ENCODE measurements at places on chromosomes 3 and 15.

DNA sequence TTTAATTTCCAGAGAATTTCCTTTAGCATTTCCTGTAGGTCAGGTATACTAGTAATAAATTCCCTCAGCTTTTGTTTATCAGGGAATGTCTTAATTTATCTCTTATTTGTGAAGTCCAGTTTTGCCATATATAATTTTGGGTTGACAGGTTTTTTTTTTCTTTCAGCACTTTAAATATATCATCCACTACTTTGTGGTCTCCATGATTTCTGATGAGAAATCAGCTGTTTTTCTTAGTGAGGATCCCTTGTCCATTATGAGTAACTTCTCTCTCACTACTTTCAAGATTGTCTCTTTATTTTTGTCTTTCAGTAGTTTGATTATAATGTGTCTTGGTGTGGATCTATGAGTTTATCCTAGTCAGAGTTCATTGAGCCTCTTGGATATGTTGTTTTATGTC is 105.7 kb downstream of the LRRC49 start:
- DNase-seq: no peak

- DNase-seq: no peak
These were observed 128.4 kb upstream of the SETMAR start for GRCh38 chr3:4174791-4175190.

DNA sequence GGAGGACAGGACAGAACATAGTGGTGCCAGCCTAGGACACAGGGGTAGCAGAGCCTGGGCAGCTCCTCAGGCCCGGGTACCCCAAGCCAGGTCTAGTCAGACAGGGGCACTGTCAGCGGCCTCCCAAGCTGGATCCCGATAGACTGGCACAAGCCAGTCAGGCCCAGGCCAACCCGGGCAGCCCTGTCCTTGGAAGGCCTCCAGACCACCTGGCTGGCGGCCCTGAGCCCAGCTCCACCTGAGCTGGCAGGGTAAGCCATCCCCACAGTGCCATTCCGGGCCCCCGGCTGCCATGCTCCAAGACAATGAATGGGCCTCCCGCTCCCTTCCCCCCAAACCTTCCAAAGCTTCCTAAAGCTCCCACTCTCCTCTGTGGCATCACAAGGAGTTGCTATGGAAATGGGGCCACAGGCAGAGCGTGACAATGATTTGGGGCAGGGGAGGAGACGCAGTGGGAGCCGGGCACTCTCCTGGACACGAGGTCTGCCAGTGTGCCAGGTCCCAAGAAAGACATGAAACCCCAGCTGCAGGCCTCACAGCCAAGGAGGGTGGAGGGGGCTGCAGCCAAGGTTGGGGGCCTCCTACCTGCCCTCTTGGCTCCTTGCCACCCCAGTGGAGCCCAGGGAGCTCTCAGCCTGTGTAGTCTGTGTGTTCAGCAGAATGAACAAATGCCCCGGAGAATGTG is 165.6 kb upstream of the LINGO1 start:
- no peak for DNase-seq

- DNase-seq: no peak
These were observed 27.7 kb downstream of the ACKR4 start for GRCh38 chr3:132624790-132625189.

DNA sequence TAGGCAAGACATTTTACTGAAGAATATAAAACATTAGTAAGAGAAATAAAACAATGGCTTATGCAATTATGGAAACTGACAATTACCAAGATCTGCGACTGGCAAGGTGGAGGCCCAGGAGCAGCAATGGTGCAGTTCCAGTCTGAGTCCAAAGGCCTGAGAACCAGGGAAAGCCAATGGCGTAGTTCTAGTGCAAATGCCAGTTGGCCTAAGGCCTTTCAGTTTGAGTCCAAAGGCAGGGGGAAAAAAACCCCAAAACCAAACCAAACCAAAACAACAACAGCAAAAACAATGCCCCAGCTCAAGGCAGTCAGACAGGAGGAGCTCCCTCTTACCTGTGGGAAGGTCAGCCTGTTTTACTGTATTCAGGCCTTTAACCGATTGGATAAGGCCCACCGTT is 72.6 kb downstream of the ST6GAL1 start:
- DNase-seq: no peak

- DNase-seq: no peak
These were observed 24.7 kb downstream of the SLC24A1 start for GRCh38 chr15:65646486-65646885.

DNA sequence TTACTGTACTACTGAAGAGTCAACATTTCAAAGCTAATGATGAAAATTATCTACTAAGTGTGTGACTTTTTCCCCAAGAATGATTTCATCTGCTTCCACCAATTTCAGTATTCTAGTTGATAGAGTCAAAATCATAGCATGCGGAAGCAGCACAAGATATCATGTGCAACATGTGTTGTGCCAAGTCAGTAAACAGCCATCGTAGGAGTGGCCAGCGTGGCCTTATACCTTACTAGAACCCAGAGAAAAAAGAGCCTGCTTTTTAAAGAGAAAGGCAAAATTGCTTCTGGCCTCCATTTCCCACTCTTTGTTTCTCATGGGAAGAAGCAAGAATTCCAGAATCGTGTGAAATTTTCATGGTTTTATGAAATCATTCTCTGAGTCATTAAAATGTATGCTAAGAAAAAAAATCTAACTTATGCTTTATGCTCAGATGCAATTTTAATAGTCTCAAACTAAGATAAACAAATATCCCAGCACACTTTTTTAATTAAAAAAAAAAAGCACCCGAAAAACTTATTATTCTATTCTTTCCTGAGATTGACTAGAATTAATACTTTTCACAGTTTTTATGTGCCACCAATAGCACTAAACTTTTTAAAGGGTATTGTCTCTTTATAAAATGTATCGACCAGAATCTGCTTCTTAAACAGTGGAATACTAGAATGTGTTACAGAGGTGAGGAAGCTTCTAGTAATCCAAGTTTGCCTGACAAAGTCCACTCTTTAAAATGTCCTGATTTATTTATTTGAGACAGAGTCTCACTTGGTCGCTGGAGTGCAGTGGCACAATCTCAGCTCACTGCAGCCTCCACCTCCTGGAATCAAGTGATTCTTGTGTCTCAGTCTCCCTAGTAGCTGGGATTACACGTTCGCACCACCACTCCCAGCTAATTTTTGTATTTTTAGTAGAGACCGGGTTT is 87.3 kb downstream of the MBNL1 start:
- no peak for DNase-seq

GRCh38 chr15:75089456-75090387 is 66.3 kb downstream of the PPCDC start:
- DNase-seq: no peak

DNA sequence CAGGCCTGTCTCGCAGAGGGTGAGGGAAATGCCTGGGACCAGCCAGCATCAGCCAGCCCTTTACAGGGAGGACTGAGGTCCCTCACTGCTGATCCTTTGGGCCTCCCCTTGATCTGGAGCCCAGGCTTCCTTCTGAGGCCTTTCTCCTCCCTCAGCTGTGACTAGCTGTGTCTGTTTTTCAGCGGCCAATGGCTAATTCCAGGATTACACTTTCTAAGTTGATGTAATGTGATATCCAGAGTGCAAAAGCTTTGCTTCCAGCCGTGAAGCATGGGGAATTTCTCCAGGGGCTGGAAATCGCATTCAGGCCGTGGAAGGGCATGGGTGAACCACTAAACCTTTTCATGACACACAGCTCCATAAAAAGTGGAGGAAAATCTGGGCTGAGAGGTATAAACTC is 157.6 kb downstream of the SHQ1 start:
- DNase-seq: no peak

- DNase-seq: no peak
These were observed 442.6 kb upstream of the PROK2 start for GRCh38 chr3:72227486-72228070.

DNA sequence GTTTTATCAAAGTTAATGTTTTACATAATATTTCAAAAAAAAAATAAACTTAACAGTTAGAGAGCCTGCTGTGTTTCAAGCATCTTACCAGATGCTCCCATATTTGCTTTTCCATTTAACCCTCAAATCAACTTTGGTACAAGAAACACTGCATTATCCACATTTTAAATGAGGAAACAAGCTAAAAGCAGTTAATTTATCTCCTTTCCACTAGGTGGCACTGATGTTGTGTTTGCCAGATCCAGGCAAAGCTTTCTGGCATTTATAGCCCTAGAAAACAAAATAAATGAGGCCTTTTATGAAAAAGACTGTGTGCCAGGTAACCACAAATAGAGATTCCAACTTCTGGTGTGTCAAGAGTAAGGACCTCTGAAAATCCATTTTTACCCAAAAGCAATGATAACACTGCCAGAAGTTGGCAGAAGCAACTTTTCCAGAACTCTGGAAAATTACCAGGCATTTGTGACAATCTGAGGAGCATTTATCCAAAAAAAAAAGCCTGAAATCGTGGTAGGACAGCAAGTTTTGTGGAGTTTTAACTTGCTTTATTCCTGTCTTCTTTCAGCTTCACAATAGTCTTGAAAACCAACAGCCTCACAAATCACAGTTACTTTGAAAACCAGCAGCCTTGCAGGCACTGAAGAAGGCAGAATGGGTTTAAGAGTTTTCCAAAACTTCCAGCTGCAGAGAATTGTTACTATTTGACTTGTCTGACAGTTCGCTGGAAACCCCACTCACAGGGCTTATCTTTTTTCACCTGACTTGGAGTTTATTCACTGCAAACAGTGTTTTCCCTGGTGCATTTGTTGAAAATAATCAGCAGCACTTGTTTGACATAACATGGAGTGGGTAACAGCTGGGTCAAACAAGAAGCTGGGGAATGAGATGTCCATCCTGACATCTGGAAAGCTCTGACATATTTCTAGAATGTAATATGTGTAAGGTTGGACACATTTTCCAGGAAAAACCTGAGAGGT is 9.2 kb downstream of the FAM162A start:
- peak; percentile 48 for DNase-seq

DNA sequence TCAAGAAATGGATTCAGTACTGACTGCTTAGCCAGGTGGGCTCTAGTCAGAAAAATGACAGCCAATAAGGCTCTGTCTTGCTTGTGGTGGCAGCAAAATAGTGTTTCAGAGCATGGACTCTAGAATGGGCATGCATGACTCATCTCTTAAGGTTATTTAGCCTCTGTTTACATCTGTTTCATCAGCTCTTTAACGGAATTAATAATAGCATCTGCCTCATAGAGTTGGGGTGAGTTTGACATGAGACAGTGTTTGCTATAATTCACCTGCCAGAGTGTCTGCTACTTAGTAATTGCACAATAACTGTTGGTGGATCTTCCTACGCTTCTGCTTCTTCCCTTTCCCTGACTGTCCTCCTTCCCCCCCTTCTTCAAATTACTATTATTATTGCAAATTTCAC is 350.4 kb upstream of the SEMA6D start:
- DNase-seq: no peak

DNA sequence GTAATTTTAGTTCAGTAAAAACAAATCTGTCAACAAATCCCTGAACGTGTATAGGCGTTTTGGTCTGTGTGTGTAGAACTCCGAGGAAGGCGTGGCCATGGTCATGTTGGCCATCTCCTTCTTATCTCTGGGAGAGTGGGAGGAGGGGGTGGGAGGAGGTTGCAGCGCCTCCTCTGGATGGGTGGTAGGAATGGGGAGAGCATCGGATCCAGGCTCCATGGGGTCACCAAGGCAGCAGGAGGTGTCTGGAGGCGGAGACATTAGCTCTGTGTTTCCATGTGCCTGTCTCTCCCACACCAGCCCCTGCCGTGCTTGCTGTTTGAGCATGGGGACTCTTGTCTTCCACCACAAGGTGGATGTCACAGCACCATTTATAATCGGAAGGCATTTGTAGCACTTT is 34.5 kb upstream of the TRPM1 start:
- no peak for DNase-seq

DNA sequence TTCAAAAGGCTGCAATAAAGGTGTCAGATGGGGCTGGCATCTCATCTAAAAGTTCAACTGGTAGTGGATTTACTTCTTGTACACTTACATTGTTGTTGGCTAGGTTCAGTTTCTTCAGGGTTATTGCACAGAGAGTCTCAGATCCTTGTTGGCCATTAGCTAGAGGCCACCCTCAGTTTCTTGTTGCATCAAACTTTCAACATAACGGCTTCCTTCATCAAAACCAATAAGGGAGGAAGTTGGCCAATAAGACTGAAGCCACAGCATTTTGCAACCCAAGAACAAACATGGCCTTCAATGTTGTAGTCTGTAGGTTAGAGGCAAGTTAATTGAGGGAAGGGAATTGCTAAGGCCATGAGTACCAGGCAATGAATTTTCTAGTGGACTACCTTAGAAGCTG is 218.0 kb downstream of the ZBBX start:
- no peak for DNase-seq

DNA sequence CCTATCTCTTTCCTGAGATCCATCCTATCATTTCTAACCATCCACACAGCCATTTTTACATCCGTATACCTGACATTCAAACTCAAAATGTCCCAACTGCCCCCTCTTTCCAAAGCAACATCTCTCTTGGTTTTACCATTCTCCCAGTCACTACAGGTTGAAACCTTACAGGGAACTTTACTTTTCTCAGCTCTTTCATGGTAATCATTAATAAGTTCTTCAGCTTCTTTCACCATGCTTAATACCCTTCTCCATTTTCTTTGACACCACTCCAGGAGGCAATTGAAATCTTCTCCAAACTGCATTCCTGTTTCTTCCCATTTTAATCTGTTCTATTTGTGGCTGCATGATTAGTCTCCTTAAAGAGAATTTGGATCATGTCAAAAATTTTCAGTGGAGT is 352.5 kb downstream of the GAP43 start:
- no peak for DNase-seq

GRCh38 chr3:4409971-4410573 is 57.0 kb downstream of the SUMF1 start:
- no peak for DNase-seq

DNA sequence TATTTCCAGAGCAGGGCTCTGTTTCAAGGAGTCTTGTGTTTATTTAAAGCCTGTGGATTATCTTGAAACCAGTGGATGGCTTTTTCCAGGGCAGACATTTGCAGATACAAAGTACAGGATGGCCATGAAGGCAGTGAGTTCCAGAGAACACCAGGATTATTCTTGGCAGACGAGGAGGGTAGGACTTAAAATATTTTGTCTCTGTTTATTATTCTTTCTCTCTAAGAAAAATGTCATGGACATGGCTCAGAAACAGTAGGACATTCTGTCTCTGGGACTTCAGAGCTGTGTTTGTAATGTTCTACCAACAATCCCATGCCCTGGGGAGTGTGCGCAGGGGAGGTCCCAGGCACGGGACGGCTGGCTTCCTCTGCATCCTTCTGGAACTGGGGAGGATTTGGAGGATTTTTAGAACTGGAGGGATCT is 125.9 kb downstream of the ATP10A start:
- DNase-seq: peak; percentile 29

All from astrocyte (in vitro differentiated cells and primary cell).